ENCODE measurements at places on chromosomes 3 and 15.

DNA sequence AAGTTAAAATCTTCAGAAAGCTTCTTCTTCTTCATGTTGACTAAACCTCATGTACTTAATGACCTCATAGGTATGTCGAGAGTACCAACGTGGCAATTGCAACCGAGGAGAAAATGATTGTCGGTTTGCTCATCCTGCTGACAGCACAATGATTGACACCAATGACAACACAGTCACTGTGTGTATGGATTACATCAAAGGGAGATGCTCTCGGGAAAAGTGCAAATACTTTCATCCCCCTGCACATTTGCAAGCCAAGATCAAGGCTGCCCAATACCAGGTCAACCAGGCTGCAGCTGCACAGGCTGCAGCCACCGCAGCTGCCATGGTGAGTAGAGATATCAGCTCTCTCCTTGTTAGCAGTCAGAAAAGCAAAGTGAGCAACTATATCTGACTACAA, 176.5 kb downstream of the MBNL1 start:
- H3K27me3 ChIP-seq, result no peaks in the 10 kb centered on the region
- H3K4me3 ChIP-seq, result no peak overlapping the region
- H3K4me1 ChIP-seq, result no peaks in the 10 kb centered on the region
- H3K36me3 ChIP-seq, result peaks cover 22% of the 10 kb centered on the region
- no peak for DNase-seq

DNA sequence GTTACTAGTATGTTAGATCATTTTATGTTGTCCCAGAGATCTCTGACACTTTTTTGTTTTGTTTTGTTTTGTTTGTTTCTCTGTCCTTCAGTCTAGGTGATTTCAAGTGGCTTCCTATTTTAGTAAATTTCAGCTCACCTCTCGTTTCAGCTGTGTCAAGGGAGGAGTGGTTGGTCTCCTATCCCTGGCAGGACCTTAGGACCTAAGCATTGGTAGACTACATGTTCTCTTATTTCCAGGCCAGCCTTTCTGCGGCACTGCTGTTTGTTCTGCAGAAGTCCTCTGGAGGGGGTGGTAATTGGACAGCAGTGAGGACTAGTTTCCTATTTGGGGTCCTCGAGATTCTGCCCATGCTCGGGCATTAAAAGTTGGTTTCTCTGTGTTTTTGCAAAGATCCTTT, 31.8 kb downstream of the MGA start:
- no peak overlapping the region for H3K4me3 ChIP-seq
- H3K27ac ChIP-seq, result no peak overlapping the region
- DNase-seq, result no peak
- no peaks in the 10 kb centered on the region for H3K27me3 ChIP-seq
- peaks cover 12% of the 10 kb centered on the region for H3K36me3 ChIP-seq

DNA sequence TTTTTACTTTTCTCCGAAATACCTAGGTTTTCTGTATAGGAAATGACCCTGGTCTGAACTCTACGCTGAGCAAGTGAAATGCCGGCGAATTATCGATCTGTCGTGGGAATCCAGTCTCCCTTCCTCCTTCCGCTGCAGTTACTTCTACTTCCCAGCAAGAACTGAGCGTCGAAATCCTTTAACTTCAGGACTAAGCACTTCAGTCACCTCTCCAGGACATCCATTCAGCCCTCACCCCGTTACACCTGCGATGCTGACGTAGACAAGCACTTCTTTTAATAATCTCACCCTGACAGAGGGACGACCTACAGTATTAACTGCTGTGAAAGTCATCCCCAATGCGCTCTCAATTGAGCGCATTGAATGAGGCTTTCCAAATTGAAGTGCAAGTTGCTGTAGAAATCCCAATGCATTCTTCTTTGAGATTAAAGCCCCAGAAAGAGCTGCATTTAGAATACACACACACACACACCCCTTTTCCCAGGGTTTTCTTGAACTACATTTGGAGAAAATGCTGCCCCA, 1.3 kb downstream of the TOP2B start:
- H3K27ac ChIP-seq, result peak overlapping the region; percentile 93
- no peaks in the 10 kb centered on the region for H3K27me3 ChIP-seq
- no peaks in the 10 kb centered on the region for H3K36me3 ChIP-seq
- H3K4me1 ChIP-seq, result peaks cover 9% of the 10 kb centered on the region
- peak overlapping the region; percentile 80 for H3K4me3 ChIP-seq
- peak; percentile 16 for DNase-seq

GRCh38 chr3:135929670-135930069, 35.9 kb upstream of the PPP2R3A start:
- no peak overlapping the region for H3K27ac ChIP-seq
- no peak overlapping the region for H3K4me3 ChIP-seq
- no peaks in the 10 kb centered on the region for H3K36me3 ChIP-seq
- no peaks in the 10 kb centered on the region for H3K4me1 ChIP-seq
- no peak for DNase-seq

DNA sequence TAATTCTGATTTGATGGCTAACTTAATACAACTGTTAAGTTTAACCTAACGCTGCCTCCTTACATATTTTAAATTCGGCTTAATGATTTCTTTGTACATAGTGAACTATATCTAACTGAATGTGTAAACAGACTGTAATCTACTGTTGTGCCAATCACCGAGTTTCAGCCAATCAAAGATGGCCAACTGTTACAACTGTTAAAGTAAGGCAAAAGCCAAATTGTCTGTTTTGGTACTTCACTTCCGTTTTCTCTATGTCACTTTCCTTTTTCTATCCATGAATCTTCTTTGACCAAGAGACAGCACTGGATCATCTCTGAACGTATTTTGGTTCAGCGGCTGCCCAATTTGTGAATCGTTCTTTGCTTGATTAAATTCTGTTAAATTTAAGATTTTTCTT, 137.0 kb downstream of the LMLN start:
- DNase-seq, result no peak
- H3K36me3 ChIP-seq, result no peaks in the 10 kb centered on the region
- no peak overlapping the region for H3K4me3 ChIP-seq
- peaks cover 3% of the 10 kb centered on the region for H3K27me3 ChIP-seq
- no peaks in the 10 kb centered on the region for H3K4me1 ChIP-seq

All from effector memory CD4-positive, alpha-beta T cell (primary cell).